ENCODE measurements at places on chromosomes 5 and 9. TPM values are rescaled to one million over a fixed set of nuclear protein-coding genes. Genes with fewer than 3 reads are reported as not detected.

PPWD1 gene
- 60.7 TPM for total RNA-seq

PCDHB14 gene
- not detected for total RNA-seq

NR2F1 gene
- total RNA-seq = not detected

NUDT2 gene
- 29.8 TPM for total RNA-seq

ST6GALNAC6 gene
- 129 TPM for total RNA-seq

STKLD1 gene
- total RNA-seq = 1.1 TPM

LMX1B gene
- not detected for total RNA-seq

PRDM9 gene
- total RNA-seq = not detected

ABCA1 gene
- 0.22 TPM for total RNA-seq

GLDC gene
- 0.41 TPM for total RNA-seq

LMNB1 gene
- 224 TPM for total RNA-seq

TBC1D9B gene
- 82.2 TPM for total RNA-seq

EPB41L4A gene
- total RNA-seq = 0.53 TPM

INSL6 gene
- total RNA-seq = not detected

CDC25C gene
- total RNA-seq = 11.1 TPM

GRIA1 gene
- not detected for total RNA-seq

CDKN2A gene
- 35.1 TPM for total RNA-seq

ARRDC1 gene
- total RNA-seq = 65.0 TPM

HDHD3 gene
- 15.5 TPM for total RNA-seq

CDK5RAP2 gene
- total RNA-seq = 83.7 TPM

ANXA1 gene
- total RNA-seq = 59.9 TPM

PCDHGB4 gene
- total RNA-seq = not detected

EMB gene
- 156 TPM for total RNA-seq

SMIM33 gene
- total RNA-seq = 2.1 TPM

C5orf63 gene
- total RNA-seq = 9.4 TPM

GARIN3 gene
- total RNA-seq = not detected

TRIM7 gene
- 0.48 TPM for total RNA-seq

DMGDH gene
- total RNA-seq = not detected

FAM151B gene
- not detected for total RNA-seq

LIFR gene
- total RNA-seq = 0.12 TPM

NEUROG1 gene
- not detected for total RNA-seq

C9orf50 gene
- not detected for total RNA-seq

ZNF367 gene
- total RNA-seq = 23.2 TPM

PCDHGB2 gene
- total RNA-seq = 0.12 TPM

CARTPT gene
- total RNA-seq = not detected

GABRA1 gene
- not detected for total RNA-seq

IFNK gene
- total RNA-seq = not detected

PRRT1B gene
- total RNA-seq = not detected

CDX1 gene
- total RNA-seq = not detected

ARID3C gene
- total RNA-seq = 0.18 TPM

CAMK2A gene
- total RNA-seq = not detected

LOX gene
- not detected for total RNA-seq

PRUNE2 gene
- not detected for total RNA-seq

NUTM2G gene
- not detected for total RNA-seq

RGS14 gene
- 118 TPM for total RNA-seq

PCDH1 gene
- not detected for total RNA-seq

ANKRD18A gene
- 3.3 TPM for total RNA-seq

PLAC8L1 gene
- total RNA-seq = 0.39 TPM

TRIM14 gene
- total RNA-seq = 86.2 TPM

CCDC180 gene
- total RNA-seq = 3.4 TPM

BAAT gene
- total RNA-seq = not detected

DOK3 gene
- 2.1 TPM for total RNA-seq

PCDHGB1 gene
- not detected for total RNA-seq

NFX1 gene
- 39.8 TPM for total RNA-seq

RLN1 gene
- total RNA-seq = 2.8 TPM

BHMT gene
- total RNA-seq = not detected

All from activated naive CD4-positive, alpha-beta T cell treated with anti-CD3 and anti-CD28 coated beads, Interleukin-2, amount 10 ng/mL, durations not matched to agents 5 hours and 36 hours (primary cell).